ENCODE measurements at places on chromosomes 11 and 22. TPM values are rescaled to one million over a fixed set of nuclear protein-coding genes. Genes with fewer than 3 reads are reported as not detected.

DNA sequence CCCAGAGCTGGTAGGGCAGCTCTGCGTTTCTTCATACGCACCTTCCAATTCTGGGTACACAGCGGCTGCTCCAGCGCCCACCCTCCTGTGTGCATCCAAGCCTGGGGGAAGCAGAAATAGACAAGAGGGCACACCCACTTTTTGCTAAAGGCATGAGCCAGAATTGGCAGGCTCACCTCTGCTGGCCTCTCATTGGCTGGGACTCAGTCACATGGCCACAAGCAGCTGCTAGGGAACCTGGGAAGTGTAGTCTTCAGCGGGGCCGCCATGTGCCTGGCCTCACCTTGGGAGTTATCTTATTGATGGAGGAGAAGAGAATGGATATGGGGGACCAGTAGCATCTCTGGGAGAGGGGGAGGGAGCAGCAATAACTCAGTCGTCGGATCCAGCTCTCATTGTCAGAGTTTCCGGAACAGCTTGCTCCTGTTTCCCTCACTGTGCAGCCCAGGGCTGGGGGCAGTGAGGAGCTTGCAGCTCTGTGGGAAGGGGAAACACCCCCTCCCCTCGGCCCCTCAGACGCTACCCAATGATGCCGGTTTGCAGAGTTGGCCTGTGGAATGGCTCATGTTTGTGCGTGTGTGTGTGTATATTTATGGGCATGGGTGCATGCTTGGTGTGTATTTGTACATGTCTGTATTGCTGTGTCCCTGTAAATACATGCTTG is 11.8 kb upstream of the MIEF1 start:
- peak; percentile 60 for DNase-seq

DNA sequence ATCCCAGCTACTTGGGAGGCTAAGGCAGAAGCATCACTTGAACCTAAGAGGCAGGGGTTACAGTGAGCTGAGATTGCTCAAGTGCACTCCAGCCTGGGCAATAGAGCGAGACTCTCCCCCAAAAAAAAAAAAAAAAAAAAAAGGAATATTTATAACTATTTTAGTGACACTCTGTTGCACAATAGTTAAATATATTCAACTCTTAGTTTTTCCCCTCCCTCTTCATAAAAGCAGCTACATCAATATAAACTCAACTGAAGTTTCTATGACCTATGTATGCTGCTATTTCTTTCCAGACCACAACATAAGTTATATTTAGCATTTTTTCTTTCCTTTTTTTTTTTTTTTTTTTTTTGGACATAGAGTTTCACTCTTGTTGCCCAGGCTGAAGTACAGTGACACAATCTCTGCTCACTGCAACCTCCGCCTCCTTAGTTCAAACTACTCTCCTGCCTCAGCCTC is 19.2 kb downstream of the CELF1 start:
- no peak for DNase-seq

DNA sequence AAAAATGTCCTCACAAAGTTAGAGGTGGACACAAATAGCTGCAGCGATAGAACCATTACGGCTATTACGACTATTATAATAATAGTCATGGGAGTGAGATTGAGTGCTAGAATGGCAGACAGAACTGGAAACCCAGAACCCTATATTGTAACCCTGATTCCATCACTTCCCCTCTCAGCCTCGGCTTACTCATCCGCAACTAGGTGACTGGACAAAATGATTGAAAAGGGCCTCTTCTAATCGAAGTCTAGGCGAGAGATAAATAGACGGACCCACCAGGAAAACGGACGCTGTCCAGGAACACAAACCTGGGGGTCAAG is 629 bp downstream of the PSMA1 start:
- DNase-seq = no peak

CASTOR1 gene
- total RNA-seq = 17.2 TPM

HPX gene
- total RNA-seq = 1.4 TPM

DNA sequence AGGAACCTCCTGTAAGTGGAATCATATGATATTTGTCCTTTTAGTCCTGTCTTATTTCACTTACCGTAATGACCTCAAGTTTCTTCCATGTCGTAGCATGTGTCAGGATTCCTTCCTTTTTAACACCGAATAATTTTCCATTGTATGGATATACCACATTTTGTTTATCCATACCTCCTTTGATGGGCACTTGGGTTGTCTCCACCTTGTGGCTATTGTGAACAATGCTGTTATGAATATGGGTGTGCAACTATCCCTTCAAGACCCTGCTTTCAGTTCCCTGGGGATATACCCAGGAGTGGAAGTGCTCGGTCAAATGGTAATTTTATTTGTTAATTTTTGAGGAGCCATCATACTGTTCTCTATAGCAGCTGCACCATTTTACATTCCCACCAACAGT is 244.9 kb upstream of the BLID start:
- DNase-seq = no peak

CCDC157 gene
- 3.3 TPM for total RNA-seq

- no peak for DNase-seq
Observed at GRCh38 chr22:17764036-17764435, 10.2 kb downstream of the BID start.

- DNase-seq = no peak
Observed at GRCh38 chr22:37331856-37332536, 49.7 kb downstream of the CYTH4 start.

DNA sequence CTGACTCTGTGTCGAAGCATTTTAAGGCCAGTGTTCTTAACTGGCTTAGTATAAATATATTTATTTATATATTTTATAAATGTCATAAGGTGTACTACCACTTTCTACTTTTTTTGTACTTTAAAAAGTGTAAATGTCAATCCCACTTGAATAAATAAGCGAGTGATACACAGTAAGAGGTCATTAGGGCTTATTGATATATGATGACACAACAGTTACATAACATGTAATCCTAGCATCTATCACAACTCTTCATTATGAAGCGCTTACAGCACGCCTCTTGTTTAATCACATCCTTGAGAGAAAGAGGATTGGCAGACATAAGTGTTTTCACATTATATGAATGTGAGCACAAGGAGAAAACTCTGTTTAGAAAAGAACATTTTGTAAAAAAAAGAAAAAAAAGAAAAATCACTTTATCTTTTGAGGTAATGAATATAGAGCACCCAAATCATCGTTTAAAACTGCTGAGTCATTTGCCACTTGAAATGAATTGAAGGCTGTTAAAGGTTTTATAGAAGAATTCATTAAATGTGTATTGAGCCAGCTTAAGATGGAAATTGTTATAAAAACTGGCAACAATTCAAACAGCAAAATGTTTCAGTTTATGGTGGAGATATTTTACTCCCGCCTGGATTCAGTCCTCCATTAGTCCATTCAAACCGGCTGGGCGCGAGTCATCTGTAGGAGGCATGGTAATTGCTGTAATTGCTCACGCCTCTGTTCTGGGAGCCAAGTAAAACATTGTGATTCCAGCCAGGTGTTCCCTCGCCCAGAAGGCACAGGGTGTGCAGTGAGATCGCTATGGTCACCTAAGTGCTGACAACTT is 627.3 kb upstream of the KIRREL3 start:
- DNase-seq = no peak

- no peak for DNase-seq
Observed at GRCh38 chr11:45812581-45813548, 7.9 kb downstream of the SLC35C1 start.

SHISAL1 gene
- 6.5 TPM for total RNA-seq

DNA sequence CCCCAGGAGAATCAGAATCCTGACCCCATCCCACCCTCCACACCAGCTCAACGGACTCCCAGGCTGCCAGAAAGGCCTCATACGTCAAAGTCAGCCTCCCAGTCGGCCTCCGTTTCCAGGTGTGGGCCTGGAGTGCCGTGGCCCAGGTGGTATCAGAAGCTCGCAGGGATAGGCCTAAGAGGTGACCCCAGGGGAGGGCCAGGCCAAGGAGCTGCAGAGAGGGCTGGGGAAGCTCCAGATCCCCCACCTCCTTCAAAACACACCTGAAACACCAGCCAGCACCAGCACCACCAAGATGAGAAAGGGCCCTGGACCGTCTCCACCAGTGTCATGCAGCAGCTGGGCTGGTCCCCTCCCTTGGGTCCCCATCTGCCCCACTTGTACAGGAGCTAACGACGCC is 20.3 kb downstream of the ASCL2 start:
- no peak for DNase-seq

- no peak for DNase-seq
Observed at GRCh38 chr11:85685820-85686459, at the start of gene CCDC89. TSS of gene CCDC89 (minus strand) at chr11:85686195. CDS start at chr11:85686130, 65 bp downstream.

- no peak for DNase-seq
Observed at GRCh38 chr11:13098616-13099289, 89.6 kb downstream of the RASSF10 start.
